T-cell (primary cell): ENCODE measurements at places on chromosomes 2 and 18. TPM values are rescaled to one million over a fixed set of nuclear protein-coding genes. Genes with fewer than 3 reads are reported as not detected.

DNA sequence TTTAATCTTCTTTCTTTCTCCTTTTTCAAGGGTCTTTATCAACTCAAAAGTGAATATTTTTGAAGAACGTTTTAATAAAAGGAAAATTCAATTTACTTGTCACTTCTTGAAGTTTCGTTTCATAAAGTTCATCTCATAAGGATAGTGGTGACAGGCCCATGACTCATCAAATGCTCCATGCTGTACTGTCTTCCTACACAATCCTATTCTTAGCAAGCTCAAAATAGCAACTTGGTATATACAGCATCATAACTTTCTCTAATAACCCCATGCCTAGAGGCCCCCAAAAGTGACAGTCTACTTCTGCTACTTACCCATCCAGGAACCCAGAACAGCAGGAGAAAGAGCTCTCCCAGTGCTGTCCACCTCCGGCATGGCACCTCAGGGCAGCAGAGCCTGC lies 7.7 kb downstream of the FBXO15 start:
- DNase-seq: no peak

DNA sequence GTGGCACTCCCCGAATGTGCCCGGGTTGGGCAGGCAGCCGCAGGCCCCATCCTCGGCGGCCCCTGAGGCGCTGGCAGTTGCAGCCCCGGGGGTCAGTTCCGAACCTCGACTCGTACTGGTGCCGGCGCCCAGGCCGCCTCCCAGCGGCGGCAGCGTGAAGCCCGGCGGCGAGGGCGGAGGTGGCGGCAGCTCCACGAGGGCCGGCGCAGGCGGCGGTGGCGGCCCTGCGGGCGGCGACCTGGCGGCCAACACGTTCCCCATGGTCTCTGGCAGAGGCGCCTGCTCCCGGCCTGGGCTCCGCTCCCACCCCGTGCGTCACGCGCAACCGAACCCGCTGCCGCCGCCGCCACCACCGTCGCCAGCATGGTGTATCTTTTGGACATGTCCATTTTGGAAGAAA lies 196.3 kb downstream of the CCDC74A start:
- DNase-seq: no peak

Gene RDH14
- 9.7 TPM for total RNA-seq

DNA sequence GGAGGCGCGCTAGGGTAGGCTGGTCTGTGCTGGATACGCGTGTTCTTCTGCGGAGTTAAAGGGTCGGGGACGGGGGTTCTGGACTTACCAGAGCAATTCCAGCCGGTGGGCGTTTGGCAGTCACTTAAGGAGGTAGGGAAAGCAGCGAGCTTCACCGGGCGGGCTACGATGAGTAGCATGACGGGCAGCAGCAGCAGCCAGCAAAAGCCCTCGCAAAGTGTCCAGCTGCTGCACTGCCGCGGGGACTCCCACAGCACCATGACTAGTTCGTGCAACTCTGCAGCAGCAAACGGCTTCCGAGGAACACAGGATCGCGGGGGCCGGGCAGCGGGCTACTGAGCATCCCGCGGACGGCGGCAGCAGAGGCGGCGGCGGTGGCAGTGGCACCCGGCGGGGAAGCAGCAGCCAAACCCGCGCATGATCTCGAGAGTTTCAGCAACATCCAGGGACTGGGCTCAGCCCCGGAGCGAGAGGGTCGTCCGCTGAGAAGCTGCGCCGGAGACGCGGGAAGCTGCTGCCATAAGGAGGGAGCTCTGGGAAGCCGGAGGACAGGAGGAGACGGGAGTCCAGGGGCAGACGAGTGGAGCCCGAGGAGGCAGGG lies 368 bp downstream of the TMEFF2 start:
- no peak for DNase-seq

Gene FNDC4
- 0.16 TPM for total RNA-seq

Gene GFPT1
- total RNA-seq: 20.5 TPM

DNA sequence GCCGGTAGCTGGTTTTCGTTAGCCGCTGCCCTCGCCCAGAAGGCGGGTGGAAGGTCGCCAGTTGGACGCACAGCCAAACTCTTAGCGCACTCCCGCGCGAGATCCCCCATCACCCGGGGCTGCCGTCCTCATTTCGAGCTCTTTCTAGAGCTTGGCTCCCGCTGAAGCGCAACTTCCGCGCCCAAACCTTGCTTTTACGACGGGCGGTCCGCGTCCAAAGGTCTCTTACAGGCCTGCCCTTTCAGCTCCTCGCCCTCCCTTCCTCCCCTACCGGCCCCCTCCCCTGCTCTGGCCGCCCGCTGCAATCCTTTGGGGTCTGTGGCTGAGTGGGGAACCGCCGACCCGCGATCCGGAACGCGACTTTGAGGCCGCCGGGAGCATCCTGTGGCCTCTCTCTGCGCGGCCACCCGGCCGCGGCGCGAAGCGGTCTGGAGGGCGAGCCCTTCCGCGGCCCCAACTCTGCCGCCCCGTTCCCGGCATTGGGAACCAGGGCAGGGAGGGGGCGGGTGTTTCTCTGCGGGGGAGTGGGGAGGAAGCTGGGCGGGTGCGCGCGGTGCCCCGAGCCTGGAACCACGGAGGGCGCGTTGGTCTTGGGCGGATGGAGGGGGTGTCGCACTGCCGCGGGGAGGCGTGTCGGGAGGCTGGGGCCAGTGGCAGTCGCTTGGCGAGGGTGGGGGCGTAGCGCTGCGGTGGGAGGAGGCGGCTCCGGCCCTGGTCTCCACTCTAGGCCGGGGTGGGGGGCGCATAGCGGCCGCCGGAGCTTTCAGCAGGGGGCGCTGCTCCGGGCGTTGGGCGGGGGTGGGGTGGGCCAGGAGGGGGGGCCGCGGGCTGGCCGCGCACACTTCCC lies at the start of gene GDF7:
Gene GDF7, plus strand, starts transcription at position 841 of the 847 bp plus-strand sequence. CDS start 96 bp downstream, outside the sequence.
- peak; percentile 24 for DNase-seq

- no peak for DNase-seq
Observed at GRCh38 chr18:28176948-28177827, at the start of gene CDH2. Gene CDH2, minus strand, starts transcription at chr18:28177130. Its CDS starts 108 bp downstream, at chr18:28177022.

GRCh38 chr2:100113990-100114433 lies 28.4 kb downstream of the AFF3 start:
- DNase-seq: peak; percentile 17

Gene RGPD3
- 0.47 TPM for total RNA-seq

- no peak for DNase-seq
Observed at GRCh38 chr2:134773759-134774742, 55.3 kb upstream of the TMEM163 start.

DNA sequence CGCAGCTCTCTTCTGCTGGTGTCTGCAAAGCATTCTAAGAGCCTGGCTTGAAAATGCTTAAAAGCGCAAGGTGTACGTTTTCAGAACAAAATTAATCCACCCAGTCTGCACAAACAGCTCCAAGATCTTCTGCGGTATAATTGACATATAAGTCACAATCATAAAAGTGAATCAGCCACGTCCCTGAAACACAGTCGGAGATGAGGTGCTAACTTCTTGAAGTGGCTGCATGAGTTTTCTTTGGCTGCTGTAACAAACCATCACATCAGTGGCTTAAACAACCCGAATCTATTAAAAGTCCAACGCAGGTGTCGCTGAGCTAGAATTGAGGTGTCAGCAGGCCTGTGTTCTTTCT lies 32.6 kb downstream of the ARL4C start:
- DNase-seq: no peak

- no peak for DNase-seq
Observed at GRCh38 chr18:68033466-68033865, 516.9 kb upstream of the DSEL start.

- no peak for DNase-seq
Observed at GRCh38 chr2:236814593-236814992, 245.0 kb downstream of the ACKR3 start.

- peak; percentile 20 for DNase-seq
Observed at GRCh38 chr2:23940718-23941620, 706 bp downstream of the UBXN2A start.

- DNase-seq: no peak
Observed at GRCh38 chr2:142323206-142323605, 192.4 kb upstream of the LRP1B start.

DNA sequence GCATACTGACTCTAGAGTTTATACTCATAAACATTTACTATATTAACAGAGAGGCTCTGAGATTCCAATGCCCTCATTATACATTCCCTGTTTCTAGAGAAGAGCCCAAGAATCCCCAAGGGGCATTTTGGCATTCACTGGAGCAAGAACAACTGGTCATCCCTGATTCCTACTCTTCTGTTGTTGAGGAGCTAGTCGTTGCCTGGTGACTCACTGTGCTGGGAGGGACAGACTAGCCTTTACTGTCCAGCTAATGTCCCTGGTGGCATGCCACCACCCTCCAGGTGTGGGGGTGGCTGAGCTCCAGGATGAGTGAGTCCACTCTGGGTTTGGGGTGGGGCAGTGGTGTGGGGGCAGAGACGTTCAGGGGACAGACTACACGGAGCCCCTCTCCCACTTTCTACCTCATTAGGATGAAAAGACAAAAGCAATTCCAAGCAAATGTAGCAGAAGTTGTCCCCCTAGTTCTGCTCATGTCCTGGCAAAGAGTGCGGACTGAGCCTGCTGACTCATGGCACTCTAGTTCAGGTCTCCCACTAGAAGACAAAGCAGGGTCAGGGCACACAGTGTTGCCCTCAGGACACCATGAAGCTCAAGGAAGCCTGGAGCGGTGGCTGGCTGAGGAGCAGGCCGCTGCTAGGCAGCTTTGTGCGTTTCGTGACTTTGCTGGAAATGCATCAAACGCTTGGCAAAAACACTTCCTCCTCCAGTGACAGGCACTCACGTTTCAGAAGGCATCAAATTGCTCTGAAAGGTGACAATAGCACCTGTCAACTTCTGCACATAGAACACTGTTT lies 49.4 kb downstream of the RHOB start:
- DNase-seq: no peak

- no peak for DNase-seq
Observed at GRCh38 chr18:49151482-49151881, 200.7 kb upstream of the SMAD7 start.

- DNase-seq: no peak
Observed at GRCh38 chr2:68009526-68009925, 53.3 kb downstream of the C1D start.

GRCh38 chr2:34031097-34031496 lies 432.0 kb upstream of the FAM98A start:
- no peak for DNase-seq

DNA sequence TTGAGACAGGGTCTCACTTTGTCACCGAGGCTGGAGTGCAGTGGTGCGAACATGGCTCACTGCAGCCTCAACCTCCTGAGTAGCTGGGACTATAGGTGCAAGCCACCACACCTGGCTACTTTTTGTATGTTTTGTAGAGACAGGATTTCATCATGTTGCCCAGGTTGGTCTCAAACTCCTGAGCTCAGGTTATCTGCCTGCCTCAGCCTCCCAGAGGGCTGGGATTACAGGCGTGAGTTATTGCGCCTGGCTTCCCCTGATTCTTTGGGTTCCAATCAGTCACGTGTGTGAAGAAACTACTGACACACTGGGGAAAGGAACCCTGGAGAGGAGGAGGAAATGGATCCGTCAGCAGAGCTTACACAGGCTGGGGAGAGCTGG lies 22.3 kb upstream of the RAB10 start:
- DNase-seq: no peak

GRCh38 chr18:64099244-64099643 lies 49.6 kb downstream of the LINC00305 start:
- no peak for DNase-seq

DNA sequence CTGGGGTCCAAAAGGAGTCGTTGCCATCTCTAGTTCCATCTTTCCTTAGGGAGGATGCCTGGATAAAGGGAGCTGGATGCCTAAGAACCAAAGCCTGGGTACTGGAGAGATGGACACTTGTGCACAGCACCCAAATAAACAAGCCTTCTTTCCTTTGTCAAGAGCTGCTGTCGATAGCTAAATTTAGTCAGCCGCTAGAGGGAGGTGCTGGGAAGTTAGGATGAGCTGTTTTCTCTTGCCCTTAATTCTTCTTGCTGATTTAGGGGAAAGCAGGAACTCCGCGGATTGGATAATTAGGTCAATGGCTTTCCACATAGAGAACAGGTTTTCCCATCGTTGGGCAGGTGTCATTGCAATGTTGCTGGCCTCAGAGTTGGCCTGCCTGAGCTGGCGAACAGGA lies 30.9 kb upstream of the SERPINB12 start:
- DNase-seq: no peak

DNA sequence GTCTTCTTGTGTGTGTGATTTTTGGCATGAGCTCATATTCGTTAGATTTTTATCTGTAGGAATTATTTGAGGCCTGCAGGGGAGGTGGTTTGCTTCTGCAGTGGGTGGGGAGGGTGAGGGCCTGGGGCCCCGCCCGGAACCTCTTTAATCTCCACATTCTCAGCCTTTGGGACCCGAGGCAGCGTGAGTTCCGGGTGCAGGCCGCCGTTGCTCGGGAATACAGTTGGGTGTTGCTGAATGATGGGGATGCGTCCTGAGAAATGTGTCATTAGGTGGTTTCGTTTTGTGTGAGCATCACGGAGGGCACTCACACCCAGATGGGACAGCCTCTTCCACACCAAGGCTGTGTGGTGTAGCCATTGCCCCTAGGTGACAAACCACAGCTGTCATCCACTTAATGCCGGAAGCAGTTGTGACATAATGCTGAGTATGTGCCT lies 13.7 kb upstream of the GAL3ST2 start:
- DNase-seq: peak; percentile 77

- DNase-seq: no peak
Observed at GRCh38 chr18:75812761-75813160, 385.3 kb upstream of the SMIM21 start.

DNA sequence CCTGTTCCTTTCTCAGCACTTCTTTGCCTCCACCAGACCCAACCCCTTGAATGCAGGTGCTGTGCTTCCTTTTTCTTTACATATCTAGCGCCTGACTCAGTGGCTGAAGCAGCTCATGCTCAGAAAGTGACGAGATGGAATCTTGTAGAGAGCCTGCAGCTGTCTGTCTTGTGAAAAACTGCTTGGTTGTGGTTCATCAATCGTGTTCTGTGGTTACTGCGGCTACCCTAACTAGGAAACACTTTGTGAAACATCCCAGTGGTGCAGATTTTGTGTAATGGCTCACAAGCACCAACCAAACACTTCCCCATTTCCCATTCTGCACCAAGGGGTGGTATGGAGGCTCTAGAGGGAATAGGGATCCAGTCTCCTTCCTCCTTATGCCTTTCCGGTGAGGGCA lies 307.2 kb upstream of the MMADHC start:
- DNase-seq: no peak

GRCh38 chr2:204339212-204339715 lies 206.0 kb upstream of the PARD3B start:
- no peak for DNase-seq

DNA sequence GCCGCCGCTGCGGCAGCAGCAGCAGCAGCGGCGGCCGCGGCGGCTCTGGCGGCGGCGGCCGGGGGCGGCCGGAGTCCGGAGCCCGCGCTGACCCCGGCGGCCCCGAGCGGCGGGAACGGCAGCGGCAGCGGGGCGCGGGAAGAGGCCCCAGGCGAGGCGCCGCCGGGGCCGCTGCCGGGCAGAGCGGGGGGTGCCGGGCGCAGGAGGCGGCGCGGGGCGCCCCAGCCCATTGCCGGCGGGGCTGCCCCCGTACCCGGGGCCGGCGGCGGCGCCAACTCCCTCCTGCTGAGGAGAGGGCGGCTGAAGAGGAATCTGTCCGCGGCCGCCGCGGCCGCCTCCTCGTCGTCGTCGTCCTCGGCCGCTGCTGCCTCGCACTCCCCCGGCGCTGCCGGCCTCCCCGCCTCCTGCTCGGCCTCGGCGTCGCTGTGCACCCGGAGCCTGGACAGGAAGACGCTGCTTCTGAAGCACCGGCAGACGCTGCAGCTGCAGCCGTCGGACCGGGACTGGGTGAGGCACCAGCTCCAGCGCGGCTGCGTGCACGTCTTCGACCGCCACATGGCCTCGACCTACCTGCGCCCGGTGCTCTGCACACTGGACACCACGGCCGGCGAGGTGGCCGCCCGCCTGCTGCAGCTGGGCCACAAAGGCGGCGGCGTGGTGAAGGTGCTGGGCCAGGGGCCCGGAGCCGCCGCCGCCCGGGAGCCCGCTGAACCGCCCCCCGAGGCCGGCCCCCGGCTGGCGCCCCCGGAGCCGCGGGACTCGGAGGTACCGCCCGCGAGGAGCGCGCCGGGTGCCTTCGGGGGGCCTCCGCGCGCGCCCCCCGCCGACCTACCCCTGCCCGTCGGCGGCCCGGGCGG lies 646 bp downstream of the PHLPP1 start:
- DNase-seq: peak; percentile 60
